Left ventricle myocardium superior (tissue), 1 donor: ENCODE measurements at places on chromosomes 7 and 10.
A peak's percentile ranks its signal among the peaks of the same experiment; 100 is the strongest.

DNA sequence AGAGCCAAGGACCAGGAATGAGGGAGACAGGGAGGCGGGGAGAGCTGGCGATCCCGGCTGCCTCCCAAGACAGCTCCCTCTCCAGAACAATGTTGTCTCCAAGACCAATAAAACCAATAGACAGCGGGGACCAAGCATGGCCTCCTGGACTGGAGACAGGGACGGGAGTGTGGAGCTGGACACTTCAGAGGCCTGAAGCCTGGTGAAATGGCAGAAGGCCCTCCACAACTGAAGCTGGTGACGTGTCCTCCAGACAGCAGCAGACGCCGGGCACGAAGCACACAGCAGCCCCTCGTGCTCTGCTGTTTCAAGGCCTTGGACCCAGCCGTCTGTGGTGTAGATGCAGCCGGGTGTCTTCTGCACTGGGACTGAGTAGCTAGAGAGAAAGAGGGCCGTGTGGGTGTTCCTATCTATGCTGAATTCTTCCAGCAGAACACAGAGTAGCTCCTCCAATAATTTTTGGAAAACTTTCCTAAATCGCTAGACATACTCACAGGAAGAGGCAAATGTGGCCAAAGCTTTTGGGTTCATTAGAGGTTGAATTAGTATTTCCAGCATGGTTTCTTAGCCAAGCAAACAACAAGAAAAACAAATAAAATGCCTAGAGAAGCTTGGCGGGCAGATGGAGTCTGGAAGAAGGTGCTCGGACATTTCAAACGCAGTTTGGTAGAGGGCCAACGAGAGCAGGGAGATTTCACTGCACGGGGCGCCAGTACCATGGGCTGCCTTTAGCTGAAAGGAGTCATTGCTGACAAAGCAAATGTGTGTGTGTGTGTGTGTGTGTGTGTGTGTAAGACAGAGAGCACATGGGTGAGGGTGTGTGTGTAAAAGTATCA lies 570.4 kb downstream of the TCERG1L start:
- peak; percentile 38 for DNase-seq

DNA sequence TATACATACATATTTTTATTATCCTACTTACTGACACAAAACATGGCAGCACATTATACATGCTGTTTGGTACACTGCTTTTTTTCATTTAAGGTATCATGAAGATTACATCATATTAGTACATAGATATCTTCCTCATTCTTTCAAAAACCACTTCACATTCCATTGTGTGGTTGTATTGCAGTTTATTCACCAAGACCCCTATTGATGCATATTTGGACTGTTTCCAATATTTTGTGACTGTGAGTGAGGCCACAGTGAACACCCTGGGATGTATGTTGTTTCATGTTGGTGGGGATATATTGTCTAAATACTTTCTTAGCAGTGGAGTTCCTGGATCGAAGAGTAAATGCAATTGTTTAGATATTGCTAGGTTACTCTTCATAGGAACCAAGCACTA lies 39.0 kb downstream of the TFAM start:
- DNase-seq: no peak

GRCh38 chr7:86301301-86301700 lies 342.4 kb upstream of the GRM3 start:
- DNase-seq: no peak

DNA sequence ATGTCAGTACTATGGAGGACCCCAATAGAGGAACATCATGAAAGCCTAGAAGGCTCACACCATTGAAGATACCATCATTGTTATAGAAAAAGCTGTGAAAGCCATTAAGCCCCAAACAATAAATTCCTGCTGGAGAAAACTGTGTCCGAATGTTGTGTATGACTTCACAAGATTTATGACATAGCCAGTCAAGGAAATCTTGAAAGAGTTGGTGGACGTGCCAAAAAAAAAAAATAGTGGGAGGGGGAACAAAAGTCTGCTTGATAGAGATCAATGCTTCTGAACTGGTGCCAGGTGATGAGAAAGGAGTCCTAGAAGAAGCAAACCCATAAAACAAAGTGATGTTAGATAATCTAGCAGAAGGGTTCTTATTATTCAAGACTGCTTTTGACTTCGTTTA lies 41.2 kb downstream of the RALA start:
- DNase-seq: no peak

DNA sequence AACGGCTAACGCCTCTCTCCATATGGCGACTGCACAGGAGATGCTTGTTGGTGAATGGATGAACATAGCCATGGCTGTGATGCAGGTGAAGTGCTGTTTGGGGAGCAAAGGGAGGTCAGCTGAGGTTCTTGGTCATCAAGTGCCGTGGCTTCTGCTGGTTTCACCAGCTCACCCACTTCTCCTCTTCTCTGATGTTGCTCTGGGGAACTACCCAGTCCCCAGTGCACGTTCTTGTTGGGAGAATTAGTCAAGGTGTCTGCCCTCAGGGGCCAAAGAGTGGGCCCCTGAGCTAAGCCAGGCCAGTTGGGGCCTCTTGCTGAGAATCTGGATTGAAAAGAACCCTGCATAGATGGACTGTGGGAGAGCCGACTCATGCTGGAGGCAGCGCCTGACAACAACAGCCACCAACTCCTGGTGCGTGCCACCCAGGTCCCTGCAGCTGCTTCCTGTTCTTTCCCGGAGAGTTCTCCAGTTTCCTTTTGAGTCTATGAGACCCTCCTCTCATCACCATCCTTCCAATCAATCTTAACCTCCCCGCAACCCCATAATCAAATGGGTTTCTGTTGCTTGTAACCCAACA lies 3.0 kb downstream of the BTBD16 start:
- no peak for DNase-seq

- no peak for DNase-seq
Observed at GRCh38 chr10:17838080-17838648, 29.0 kb downstream of the MRC1 start.

GRCh38 chr7:93232673-93233018 lies 480 bp downstream of the VPS50 start:
- DNase-seq: no peak

DNA sequence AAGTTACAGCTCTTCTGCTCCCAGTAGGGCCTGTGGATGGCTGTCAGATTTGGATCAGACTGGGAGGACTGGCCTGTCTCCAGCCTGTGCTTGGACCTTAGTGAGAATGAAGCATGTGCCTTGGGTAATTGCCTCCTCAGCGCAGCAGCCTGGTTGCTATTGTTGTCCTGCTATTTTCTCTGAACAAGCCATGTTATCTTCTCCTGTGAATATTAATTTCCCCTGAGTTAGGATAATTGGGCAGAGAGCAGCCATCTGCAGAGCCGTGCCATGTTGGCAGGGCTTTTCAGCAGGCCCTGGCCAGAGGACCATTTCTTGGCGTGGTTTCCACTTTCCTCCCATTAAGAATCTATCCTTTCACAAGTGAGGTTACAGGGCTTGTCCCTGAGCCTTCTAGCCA lies 497.3 kb downstream of the SORCS3 start:
- peak; percentile 74 for DNase-seq

GRCh38 chr7:28096713-28097112 lies 83.9 kb downstream of the JAZF1 start:
- peak; percentile 43 for DNase-seq
